ENCODE measurements at places on chromosomes 11 and 22. TPM values are rescaled to one million over a fixed set of nuclear protein-coding genes. Genes with fewer than 3 reads are reported as not detected.

DNA sequence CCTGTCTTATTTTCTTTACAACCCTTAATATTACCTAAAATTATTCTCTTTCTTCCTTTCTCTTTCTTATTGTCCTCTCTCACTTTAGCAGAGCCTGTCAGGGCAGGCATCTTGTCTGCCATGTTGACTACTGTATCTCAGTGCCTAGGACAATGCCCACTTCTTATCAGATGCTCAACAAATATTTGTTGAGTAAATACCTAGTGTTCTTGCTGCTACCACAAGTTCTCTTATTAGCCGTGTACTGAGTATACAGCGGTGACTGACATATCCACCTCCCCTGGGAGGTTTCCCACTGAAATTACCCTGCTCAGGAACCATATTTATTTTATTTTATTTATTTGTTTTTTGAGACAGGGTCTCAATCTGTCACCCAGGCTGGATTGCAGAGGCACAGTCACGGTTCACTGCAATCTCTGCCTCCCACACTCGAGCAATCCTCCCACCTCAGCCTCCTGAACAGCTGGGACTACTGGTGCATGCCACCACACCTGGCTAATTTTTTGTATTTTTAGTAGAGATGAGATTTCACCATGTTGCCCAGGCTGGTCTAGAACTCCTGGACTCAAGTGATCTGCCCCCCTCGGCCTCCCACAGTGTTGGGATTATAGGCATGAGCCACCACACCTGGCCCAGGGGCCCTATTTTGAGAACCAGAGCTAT is 6.7 kb downstream of the HPX start:
- ATAC-seq, result no peak

GRCh38 chr22:31345331-31346254 is 553 bp downstream of the PATZ1 start:
- peak; percentile 59 for ATAC-seq

DNA sequence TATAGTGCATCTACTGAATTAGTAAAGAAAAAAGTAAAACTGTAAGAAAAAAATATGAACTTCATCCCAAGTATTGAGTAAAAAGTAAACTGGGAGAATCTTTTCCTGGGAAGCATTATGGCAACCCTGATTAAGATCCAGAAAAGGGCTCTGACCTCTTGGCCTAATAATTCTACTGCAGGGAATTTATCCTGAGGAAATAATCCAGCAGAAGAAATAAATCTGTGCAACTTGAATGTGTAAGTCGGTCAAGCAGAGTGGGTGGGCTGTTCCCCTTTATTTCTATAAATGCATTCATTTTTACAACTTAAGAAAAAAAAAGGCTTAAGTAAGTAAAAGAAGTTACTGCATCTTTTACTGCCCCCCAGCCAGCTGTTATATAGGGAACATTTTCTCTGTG is 111.2 kb upstream of the PARVA start:
- no peak for ATAC-seq

DNA sequence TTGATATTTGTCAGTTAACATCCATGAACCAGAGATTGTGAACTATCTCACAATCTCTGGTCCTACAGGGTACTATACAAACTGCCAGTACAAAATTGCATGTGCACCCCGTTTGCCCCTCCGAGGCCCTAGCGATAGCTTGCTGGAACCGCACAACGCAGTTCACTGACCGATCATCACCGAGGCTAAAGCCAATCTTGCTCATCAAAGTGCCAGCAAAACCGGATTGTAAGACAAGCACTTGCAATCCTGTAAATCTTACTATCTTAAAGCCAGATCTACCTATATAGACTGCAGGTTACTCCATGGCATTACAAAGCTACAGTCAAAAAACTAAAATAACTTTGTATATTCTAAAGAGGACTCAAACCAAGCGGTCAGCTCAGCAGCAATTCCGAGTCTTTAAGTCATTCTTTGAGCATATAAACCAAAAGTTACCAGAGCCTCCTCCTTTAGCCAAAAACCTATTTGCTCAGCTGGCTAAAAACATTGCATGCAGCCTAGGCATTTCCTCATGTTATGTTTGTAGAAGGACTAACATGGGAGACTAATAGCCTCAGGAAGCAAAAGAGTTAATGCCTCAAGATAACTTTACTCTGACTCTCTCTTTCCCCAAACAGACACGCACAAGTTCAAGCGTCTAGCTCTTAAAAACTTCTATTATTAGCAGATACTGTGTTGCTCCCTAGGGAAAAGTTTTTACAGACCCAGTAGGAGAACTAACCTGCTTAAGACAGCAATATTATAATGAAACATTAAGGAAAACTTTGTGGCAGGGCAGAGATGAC is 30.7 kb upstream of the CPT1A start:
- no peak for ATAC-seq

DNA sequence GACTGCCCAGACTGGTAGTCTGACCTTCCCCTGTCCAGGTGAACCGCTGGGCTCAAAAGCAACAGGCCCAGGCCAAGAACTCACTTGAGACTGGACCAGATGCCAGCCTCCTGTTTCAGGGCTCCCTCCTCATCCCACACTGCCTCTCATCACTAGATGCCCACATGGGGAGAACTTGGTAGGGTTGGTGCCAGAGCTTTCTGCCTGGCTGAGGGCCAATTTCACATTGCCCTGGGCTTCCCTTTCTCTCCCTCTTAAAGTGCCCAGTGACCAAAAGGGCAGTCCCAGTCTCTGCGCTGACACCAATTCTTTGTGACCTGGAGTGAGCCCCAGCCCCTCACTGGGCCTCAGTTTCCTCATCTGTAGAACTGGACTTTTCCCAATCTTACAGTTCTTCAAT is 41.7 kb downstream of the C11orf58 start:
- ATAC-seq, result no peak

DNA sequence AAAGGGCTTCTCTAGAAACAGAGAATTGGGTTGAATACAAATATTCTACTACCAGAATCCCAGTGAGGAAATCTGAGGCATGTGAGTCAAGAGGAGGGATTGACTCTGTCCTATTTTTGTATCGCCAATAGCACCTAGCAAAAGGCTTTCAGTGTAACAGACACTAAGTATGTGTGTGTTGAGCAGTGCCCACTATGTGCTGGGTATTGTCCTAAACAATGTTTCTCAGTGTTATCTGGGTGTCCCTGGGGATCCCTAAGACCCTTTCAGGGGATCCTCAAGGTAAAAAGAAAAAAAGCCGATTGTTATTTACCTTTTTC is 21.0 kb upstream of the RBFOX2 start:
- no peak for ATAC-seq

DNA sequence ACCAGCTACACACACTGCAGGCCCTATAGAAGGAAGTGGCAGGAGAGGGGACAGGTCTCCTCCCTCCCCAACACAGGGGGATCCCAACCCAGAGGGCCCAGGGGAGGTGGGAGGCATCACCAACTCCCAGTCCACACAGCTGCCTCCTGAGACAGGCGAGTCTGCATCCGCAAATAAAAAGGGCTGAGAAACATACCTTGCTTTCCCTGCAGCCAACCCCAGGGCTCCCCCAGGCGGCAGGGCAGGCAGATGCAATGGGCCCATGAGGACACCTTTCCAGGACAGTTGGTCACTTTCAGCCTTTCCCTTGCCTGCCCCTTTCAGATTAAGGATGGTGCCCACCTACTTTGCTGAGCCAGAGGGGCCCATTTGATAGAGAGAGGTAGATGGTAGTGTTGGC is 180.0 kb downstream of the BRD1 start:
- no peak for ATAC-seq

GRCh38 chr22:25083807-25084200 is 115.9 kb upstream of the CRYBB3 start:
- no peak for ATAC-seq

- ATAC-seq, result no peak
Observed at GRCh38 chr11:44959064-44959463, 8.4 kb upstream of the TP53I11 start.

DNA sequence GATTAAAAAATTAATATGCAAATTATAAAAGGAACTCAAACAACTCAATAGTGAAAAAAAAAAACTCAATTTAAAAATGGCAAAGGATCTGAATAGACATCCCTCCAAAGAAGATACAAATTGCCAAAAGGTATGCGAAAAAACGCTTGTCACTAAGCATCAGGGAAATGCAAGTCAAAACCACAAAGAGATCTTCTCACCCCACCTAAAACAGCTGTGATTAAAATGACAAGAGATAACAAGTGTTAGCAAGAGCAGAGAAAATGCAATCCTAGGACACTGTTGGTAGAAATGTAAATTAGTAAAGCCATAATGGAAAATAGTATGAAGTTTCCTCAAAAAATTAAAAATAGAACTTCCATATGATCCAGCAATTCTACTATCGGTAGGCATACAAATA is 166.3 kb upstream of the ZC3H12C start:
- no peak for ATAC-seq

DNA sequence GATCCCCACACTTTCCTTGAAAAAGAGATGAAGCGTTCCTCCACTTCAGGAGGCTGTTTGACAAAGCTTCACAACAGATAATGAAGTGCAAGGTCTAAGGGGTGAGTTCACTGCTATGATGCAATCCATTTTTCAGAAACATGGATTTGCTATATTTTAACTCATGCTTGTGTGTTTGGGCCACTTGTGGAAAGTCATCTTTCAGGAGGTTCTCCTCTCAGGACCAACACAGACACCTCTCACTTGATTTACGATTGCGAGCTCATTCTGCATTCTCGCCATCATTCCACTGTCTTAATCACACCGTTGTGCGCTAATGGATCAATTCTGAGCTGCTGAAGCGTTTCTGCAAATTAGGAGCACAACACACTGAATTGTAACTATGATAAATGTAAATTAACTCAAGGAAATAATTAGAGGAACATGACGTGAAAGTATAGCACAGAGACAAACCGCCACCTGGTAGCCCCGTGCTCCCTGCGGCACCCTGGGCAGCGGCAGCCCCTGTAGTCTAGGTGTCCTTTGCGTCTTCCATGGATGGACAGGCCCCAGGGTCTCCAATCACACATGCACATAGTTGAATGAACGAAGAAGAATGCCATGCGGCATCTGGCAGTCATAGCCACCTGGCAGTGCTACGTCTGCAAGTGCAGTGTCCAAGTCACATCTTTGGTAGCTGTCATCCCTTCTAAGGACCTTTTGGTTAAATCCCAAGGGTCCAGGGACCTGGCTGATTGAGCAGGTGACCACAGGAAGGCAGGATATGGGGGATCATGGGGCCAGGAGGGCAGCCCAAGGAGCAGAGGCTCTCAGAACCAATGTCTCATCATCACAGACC is 28.1 kb upstream of the RTL6 start:
- no peak for ATAC-seq

DNA sequence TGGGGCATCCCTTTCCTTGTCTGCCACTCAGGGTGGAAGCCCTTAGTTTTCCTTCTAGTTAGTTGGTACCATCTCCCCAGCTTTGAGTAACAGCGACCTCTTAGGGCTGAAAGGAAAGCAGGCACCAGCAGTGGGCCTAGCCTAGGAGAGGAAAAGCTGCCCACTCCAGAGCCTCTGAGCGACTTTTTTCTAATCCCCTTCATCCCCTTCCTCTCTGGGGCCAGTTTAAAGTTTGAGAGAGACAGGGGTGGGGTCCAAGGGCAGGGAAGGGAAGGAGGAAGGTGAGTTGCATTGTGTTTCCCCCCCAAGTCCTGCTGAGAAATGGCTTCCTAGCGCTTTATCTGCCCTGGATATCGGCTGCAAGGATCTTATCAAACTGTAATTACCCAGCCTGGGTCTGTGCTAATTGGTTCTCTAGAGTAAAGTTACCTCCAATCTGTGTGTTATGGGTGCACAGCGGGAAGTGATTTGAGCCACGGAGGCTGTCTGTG is 573.9 kb upstream of the CADM1 start:
- ATAC-seq, result no peak

DNA sequence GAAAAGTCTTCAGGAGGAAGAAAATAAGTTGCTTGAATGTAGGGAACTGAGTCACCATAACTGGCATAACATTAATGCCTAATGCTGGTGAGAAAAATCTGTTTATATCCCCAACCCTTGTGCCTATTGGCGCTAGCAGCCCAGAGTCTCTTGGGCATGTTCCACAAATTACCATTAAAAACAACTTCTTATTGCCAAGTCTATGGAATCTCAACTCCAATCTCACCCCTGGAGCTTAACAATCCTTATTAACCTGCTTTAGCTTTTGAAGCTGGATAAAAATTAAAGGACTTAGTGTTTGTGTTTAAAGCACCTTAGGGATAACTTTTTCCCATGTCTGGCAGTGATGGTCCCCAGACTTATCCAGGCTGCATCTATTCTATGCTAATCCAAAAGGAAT is 143.0 kb downstream of the APIP start:
- no peak for ATAC-seq

DNA sequence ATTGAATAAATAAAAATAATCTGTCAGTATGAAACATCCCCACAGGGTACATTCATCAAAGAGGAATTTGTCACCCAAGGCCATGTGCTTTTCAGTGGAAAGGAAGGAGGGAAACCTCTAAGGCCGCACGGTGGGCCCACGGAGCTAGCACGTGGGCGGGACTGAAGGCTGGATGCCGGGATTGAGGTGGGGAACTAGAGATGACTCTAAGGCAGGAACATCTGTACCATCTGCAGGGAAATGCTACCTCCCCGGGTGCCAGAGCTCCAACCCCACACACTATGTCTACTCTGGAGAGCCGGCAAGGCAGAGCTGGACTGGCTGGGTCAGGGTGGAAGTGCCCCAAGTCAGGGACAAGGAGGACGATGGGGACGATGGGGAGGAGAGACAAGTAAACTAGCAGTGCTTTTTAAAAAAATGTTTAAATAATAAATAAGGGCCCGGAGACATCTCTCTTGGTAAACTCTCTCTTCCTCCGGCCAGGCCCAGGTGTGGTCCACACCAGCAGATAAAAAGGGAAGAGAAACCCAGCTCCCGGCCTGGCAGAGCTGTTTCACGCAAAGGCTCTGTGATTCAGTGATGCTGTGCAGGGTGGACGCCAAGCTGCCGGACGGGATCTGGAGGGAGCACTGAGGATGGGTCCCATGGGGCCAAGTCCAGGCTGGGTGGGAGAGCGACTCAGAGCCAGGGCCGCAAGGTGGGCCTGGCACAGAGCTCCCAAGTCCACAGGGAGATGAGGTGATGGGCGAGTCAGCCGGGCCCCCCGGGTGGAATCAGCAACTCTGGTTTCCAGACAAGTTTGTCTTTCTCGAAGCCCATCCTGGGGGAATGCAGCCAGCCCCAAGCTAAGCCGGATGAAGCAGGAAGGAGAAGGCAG is 5.8 kb downstream of the LIF start:
- ATAC-seq, result no peak

OR2AG1 gene
- total RNA-seq, result not detected

FOLH1 gene
- not detected for total RNA-seq

GGT5 gene
- 0.19 TPM for total RNA-seq

E2F8 gene
- total RNA-seq, result 15.7 TPM

PKDREJ gene
- not detected for total RNA-seq

Data from activated T-helper 17 cell treated with anti-CD3 and anti-CD28 coated beads, Interleukin-2, amount 50 U/mL, for 72 hours (primary cell).